ENCODE measurements at places on chromosomes 5 and 9.

DNA sequence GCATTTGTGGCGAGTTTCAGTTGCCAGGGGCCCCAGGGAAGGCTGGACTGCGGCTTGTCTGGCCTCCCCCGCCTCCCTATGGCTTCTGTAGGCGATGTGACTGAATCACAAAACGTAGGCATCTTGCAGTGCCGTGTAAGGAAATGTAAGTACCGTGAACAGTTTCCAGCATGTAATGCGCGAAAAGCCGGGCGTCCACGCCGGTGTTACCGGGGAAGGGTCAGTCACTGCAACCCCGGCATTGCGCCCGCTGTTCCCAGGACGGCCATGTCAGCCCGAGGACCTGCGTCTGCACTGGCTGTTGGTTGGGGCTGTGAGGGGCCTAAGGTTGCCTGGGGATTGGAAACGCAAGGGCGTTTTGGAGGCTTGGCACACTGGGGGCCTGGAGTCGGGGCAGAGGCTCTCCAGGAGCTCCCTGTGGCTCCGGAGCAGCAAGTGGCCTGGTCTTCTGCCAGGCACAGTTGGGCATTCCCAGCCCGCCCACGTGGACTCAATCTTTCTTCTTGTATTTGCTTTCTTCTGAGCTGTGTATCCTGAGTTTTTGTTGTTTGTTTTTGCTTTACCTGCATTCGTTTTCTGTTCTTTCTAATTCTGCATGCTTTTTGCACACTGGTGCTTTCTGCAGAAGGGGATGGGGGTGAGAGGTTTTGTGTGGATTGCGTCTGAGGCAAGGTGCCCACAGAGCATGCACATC, 36.9 kb upstream of the PLEKHG4B start:
- DNase-seq = no peak

GRCh38 chr9:118711843-118712242, 657.4 kb downstream of the BRINP1 start:
- DNase-seq = no peak

DNA sequence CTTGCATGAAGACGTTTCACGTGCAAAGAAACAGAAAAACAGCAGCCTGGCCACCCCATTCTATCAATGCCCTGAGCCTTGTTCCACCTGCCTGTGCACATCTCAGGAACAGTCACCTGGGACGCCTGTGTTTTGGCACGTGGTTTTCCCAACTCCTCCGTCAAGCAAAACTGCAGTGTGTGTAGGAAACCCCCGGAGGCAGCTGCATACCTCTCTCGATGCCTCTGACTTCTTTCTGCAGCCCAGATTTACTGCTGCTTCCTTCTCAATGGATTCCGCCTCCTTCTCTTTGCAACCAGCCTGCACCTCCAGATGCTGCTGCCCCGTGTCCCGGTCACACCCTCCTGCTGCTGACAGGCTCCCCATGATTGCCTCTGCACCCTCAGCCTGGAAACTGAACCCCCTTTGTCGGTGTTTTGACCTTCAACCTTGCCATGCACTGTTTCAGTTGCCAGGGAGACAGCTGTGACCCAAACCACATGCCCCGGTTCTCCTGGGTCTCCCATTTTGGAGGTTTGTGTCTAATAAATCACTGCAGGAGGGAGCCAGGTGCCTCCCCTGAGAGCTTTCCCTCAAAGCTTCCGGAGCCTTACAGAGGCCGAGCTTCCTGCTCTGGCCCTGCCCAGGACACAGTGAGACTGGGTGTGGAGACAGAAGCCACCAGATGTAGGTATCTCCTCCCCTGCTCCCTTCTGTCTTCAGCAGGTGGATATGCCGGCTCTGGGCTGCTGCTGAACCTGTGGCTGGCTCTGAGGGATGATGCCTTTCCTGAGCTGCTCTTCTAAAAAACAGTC, 395.5 kb upstream of the IRX1 start:
- no peak for DNase-seq

- DNase-seq = no peak
Measured at GRCh38 chr9:70389621-70390266, 24.7 kb downstream of the KLF9 start.

DNA sequence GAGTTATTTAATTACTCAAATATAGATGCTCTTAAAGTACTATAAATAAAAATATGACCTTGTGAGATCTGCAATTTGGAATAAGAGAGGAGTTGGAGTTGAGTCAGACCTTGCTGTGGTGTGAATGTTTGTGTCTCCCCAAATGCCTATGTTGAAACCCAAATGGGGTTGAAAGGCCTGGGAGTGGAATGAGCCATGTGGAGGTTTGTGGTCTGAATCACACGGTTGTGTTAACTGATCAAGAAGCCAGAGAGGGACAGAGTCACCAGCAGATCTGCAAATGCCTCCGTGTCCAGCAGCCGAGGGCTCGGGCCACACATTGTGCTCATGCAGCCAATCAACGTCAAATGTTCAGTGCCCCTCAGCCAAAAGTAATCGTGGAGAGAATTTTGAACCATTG, 404.4 kb downstream of the ICE1 start:
- DNase-seq = no peak

DNA sequence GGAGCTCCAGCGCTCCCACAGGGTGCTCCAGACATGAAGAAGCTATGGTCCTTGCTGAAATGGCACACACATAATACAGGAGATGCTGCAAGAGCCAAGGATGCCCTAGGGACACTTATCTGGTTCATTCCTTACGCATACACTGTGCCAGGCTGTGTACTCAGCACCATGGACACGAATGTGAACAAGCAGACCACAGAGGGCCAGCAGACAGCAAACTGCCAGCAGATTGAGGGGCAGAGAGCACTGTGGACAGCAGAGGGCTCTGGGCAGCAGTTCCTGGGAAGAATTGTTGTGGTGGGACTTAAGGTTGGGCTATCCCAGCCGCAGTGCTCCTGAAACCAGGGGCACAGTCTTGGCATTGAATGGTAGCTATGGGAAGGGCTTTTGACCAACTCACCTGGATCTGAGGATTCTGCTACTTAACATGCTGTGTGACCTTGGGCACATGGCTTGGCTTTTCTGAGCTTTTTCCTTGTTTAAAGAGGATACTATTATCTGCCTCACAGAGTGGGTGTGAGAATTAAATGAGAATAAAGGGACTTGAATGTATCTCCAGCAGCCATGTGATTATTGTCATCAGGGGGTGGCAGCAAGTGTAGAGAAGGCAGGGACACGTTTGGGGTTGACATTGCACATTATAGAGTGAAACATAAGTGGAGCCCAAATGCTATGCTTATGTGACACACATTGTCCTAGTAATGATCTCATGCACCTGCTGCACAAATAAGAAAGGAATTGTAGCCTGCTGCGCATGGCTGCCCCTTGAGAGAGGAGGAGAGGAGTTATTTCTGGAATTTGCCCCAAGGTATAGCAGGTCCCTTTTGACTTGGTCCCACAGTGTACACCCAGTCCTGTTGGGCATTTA, 30.1 kb downstream of the PPARGC1B start:
- DNase-seq = no peak

- no peak for DNase-seq
Measured at GRCh38 chr9:110065532-110065931, 142.4 kb downstream of the C9orf152 start.

DNA sequence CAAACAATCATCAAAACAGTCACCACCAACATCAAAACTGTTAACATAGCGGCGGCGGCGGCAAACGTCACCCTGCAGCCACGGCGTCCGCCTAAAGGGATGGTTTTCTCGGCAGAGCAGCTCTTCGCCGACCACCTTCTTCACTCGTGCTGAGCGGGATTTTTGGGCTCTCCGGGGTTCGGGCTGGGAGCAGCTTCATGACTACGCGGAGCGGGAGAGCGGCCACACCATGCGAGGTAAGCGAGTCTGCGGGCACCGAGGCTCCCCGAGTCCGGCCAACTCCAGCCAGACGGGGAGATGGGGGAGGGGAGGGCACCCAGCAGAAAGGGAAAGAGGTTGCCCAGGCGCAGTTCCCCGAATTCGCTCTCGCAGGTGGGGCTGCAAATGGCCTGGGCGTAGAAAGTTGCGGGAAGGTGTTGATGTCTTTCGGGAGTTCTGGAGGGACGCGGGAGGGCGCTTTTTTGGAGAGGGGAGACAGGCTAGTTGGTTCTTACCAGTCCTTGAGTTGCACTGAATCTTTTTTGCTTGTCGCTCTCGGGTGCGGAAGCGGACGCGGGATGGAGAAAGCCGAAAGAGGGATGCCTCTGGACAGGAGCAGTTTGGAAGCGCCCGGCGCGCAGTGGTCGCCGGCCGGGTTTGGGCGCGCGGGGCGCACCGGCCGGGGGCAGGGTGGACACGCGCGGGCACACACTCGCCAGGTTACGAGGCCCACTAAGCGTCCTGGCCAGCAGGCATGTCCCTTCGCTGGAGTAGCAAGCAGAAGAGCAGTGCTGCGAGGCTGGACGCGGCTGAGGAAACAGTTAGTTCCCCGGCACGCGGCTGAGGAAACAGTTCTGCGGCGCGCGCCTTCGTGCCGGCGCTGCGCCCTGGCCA, 849 bp downstream of the RORB start:
- no peak for DNase-seq

DNA sequence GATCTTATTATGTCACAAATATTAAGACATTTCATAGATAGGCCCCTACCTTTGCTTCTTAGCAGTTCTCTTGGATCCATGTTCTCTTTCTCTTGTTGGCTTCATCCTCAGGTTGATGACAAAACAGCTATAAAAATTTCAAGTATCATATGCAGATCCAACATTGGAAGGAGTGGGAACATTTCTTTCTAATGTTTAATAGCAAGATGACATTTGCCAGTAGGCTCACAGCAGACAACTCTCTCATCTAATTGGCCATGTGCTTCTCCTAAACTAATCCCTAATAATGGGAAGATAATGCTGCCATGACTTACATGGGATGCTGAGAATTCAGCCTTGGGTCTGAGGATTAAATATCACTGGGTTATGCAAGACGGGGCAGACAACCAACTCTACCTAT, 485.5 kb upstream of the SEMA6A start:
- DNase-seq = no peak

DNA sequence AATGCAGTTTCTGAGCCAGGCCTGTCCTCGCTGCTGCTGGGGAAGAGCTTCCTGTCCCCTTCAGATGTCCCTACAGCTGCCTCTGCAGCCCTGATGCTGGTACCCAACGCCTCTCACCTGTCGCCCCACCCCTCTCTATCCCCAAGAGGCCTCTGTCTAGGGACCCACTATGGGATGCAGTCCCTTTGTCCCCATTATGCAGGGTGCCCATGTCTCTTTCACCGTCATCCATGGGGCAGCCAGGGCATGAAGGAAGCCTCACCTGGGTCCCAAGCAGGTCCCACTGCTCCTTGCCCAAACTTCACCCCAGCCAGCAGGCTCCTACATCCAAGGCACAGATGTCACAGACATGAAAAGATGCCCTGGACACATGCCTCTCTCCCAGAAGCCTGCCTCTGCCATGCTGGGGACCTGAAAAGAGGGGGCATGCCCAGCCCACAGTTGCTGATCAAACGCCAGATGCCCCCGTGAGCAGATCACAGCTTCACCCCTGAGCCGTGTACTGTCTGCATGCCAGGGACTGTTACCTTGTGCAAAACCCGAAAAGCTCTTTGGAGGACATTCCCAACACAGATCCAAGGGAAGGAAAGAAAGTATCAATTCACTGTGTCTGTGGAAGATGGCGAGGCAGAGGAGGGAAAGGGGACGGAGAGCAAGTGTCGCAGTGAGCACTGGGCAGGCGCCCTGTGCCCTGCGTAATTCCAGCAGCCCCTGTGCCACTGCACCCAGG, 81.0 kb downstream of the ADAMTS2 start:
- no peak for DNase-seq

GRCh38 chr5:158953929-158954534, 145.7 kb downstream of the EBF1 start:
- DNase-seq = no peak

DNA sequence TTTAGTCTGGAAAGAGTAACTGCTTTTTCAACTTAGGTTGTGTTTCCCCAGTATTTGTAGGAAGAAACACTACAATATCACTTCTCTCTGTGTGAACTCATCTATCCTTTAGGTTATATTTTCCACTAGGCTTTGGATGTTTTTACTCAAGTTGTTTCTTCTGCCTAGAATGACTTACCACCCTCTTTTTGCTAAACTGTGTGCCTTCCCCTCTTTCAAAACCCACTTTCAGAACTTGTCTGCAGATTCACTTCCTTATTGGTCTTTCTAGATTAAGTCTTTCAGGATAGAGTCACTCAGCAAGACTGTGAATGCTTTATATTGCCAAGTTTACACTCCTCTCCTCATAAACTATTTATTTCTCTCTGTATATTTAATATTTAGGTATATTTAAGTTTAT, 14.2 kb upstream of the CAST start:
- no peak for DNase-seq

DNA sequence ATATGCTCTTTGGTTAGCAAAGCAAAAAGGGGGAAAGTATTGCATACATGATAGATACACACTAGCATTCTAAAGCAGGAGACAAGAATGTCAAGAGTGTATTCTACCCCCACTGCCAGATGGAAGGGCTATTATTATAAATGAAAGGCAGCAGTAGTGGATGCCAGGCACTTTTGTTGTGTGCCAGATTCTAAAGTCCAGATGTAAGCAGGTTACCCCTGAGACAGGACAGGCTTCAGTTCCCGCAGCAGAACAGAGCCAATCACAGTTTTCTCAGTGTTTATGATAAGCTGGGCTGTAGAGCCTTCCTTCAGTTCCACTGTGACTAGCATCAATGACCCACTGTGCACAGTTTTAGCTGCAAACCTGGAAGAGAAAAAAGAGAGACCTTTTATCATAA, 226.6 kb upstream of the TBCA start:
- no peak for DNase-seq

DNA sequence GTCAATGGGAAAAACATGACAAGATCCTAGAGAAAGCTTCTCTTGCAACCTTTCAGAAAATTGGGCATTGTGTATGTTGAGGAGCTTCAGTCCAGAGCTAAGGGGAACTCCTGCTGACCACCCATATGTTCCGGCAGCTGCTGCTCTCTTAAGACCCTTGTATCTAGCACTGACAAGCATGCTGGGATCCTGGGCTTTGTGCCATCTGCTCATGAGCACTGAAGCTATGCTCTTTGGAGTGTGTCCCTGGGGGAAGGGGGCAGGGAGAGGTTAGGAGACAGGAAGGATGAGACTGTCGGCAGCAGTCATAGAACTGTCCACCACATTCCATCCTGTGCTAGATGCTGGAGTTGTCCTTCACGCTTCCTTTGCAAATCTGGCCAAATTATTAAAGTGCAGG, 109.3 kb downstream of the JAKMIP2 start:
- no peak for DNase-seq

Data from T-cell (primary cell).